ENCODE measurements at places on chromosomes 5 and 9.

DNA sequence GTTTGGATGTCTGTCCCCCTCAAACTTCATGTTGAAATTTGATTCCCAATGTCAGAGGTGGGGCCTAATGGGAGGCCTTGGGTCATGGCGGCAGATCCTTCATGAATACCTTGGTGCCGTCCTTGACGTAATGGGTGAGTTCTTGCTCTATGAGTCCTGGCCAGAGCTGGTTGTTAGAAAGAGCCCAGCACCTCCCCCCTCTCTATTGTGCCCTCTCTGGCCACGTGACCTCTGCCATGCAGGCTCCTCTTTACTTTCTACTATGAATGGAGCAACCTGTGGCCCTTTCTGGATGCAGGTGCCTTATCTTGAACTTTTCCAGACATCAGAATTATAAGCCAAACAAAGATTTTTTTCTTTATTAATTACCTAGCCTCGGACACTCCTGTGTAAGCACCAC, 40.7 kb downstream of the FNBP1 start:
- no peak for DNase-seq

GRCh38 chr5:133297293-133297692, 245.5 kb downstream of the HSPA4 start:
- DNase-seq, result peak; percentile 62

- no peak for DNase-seq
These were observed 186.3 kb downstream of the MARCHF11 start for GRCh38 chr5:15993334-15993733.

DNA sequence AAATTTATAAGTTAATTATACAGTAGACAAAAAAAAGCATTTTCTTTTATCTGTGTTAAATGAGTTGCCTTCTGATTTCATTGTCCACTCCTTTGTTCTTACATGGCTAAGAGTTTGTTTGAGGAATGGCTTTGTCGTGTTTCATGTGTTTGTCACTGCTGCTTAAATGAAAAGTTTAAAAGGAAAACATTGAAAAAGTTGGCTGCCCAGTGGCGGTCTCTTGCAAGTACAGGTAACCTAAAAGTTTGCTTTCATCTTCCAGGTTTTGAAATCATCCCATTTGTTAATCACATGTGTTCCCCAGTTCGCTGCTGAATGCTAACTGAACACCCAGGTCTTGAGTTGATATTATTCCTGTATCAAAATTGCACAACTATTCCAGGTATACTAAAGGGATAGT, 33.9 kb downstream of the EGFLAM start:
- DNase-seq, result no peak

- DNase-seq, result no peak
These were observed 44.2 kb upstream of the ITGA1 start for GRCh38 chr5:52743529-52743928.

DNA sequence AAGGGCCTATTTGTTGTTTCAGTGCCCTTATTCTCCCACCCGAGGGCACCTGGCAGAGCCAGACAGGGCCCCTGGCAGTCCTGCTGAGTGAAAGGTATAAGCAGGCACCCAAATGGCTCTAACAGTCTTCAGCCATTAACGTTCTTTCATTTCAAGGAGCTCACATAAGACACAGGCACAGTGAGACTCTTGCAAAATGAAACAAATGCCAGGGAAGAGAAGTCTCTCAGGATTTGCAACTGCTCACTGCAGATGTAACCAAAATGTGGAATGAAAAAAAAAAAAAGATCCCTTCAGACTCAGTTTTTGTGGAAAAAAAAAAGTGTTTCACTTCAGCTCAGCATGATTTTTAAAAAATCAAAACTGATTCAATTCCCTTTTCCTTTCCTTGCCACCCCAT, 155.4 kb upstream of the LHFPL2 start:
- DNase-seq, result no peak

GRCh38 chr5:132785864-132786263, 8.8 kb upstream of the SEPTIN8 start:
- DNase-seq, result no peak

DNA sequence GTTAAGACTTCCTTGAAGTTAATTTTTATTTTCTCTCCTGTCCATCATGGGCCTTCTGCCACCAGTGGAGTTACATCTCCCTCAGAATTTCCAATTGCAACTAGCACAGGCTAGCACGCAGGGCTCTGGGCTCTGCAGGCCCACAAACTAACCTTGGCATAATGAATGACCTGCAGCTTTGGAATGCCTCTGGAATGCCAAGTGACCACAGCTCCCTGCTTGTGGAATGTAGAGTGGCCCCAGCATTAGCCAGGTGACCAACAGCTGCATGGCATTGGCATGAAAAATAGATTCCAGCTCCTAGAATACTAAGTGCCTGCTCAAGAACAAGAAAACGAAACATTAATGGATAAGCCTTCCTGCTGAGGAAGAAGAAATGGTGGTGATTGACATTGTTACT, 726.1 kb downstream of the BRINP1 start:
- DNase-seq, result no peak

DNA sequence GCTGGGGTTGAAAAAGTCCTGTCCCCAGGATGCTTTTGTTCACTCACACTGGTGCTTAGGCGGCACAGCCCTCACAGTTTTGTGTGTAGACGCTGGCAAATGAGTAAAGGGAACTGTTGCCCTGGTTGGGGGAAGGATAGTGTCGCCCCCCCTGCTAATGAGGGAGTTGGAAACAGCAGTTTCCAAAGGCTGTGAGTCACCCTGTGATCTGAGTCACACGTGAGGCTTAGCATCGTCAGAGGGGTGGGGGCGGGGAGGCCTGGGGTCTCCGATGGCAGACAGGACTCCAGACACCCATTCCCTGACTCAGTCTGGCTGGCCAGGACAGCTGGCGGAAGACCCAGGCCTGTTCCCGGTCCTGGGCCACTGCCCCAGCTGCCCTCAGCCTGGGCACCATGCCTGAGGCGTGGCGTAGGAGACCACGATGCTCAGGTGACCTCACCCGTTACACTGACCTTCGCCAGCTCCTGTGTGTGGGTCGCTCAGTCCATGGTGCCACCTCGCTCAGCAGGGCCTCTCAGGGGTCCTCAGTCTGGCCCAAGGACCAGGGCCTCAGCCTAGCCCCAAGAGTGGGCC, 2.9 kb downstream of the DNAJB5 start:
- DNase-seq, result no peak

- DNase-seq, result no peak
These were observed at the start of gene PCDHGB3 for GRCh38 chr5:141369994-141370848. TSS of gene PCDHGB3 (plus strand) at chr5:141370242. CDS start at chr5:141370395, 153 bp downstream.

DNA sequence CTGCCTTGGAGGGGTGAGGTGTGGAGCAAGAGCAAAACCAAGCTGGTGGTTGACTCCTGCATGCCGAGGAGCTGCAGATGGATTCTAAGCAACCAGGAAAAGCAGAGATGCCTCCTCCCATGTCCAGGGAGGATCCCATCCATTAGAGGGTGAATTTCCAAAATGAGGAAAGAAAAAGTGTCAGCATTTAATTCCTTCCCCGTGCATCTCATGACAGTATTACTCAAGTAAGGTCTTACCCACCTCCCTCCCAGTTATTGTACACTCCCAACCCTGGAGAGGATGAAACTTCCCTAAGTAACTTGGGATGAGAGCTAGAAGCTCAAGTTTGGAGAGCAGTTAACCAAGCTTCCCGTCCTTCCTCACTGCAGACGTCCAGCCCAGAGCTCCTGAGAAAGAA, 19.9 kb downstream of the C9orf152 start:
- no peak for DNase-seq
